ENCODE measurements at places on chromosomes 7 and 10. TPM values are rescaled to one million over a fixed set of nuclear protein-coding genes. Genes with fewer than 3 reads are reported as not detected.

DNA sequence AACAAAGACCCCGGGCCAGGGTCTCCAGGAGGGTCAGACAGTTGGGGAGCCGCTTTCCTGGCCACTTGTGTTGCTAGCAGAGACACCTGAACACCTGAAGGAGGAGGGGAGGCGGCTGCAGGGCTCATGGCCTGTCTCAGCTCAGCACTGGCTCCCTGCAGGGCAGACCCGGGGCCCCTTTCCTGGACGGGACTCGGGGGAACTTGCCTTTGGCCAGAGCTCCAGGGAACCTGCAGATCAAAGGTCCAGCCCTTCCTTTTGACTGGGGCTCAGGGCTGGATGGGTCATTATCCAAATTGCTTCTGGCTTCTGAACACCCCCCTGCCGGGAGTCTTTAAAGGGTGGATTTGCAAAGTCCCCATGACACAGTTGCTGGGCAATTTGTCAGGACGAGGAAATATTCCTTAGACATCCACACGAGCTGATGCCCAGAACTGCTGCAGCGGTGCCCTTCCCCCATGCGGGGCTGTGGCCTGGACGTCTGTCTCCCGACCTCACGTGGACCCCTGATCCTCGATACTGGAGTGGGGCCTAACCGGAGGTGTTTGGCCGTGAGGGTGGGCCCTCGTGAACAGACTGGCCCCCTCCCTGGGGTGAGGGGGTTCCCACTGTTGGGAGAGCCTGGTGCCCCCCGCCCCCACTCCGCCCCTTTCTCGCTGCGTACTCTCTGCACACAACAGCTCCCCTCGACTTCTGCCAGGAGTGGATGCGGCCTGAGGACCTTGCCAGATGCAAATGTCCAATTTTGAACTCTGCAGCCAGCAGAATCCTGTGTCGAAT, 194.3 kb downstream of the ELFN1 start:
- DNase-seq: no peak

DNA sequence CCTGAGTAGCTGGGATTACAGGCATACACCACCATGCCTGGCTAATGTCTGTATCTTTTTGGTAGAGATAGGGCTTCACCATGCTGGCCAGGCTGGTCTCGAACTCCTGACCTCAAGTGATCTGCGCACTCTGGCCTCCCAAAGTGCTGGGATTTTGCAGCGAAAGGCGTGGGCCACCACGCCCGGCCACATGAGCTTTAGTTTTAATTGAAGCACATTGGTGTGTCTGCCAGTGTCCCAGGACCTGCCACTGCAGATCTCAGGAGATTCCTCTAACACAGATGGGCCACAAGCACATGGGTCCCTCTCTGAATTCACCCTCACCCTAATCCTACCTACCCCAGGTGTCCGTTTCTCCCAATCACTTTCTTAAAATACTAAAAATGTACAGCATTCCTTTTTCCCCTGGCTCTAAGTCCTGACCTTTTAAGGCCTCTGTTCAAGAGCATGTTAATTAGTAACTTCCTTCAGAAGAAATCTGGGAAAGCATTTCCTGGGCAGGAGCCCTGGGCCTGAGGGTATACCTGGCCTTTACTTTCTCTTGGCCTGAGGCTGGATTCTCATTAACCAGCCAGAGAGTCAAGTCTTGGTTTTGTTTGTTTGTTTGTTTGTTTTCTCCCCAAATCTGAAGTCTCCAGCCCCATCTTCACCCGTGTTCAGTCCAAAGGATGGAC, 82.6 kb downstream of the PRPF18 start:
- no peak for DNase-seq

DNA sequence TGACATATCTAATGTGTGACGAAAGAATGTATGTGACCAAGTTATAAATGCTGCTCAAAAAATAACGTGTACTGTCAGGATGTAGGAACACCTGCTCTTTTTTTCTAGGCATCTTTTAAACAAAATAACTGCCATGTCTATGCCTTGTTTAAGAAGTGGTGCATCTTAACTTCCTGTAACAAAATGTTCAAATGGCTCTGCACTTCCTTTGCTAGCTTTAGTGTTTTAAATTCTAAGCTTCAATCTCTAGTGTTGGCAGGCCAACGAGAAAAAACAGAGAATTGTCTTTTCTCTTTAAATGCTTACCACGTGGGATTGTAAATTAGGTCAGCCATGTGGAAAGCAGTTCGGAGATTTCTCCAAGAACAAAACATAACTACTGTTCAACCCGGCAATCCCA, 14.6 kb upstream of the PDSS1 start:
- DNase-seq: no peak

DNA sequence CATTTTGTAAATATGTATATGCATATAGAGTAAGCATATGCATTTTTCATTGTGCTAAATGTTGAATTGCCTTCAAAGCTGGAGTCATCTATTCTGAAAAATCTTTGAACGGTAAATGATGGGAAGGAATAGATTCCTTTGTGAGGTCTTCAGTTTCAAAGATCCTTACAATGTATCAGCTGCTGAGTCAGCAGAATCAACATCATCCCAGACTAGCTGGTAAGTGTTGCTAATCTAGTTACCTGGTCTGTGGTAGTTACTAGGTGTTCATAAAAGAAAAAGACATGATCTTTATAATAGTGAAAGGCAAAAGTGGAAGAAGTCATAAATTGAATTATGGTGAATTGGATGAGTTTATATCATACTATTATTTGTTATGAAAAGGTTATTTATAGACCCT, 10.6 kb upstream of the STAM start:
- no peak for DNase-seq

GRCh38 chr10:1434202-1434601, 303.1 kb downstream of the ADARB2 start:
- DNase-seq: no peak

DNA sequence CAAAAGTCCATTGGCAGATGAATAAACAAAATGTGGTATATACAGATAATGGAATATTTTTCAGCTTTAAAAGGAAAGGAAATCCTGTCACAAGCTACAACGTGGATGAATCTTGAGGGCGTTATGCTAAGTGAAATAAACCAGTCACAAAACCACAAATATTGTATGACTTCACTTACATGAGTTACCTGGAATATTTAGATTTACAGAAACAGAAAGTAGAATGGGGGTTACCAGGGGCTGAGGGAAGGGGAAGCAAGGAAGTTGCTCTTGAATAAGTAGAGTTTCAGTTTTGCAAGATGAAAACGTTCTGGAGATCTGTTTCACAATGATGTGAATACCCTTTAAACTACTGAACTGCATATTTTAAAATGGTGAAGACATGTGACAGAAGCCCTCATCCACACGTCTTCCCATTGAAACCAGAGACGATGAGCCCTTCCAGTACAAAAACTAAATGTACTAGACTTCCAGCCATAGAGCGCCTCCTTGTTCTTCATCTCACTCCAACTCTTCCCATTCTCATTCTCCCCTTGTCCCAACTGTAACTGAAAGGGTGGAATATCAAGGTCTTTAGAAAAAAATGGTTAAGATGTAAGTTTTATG, 62.4 kb downstream of the MICU1 start:
- no peak for DNase-seq

- no peak for DNase-seq
Observed at GRCh38 chr10:4202938-4203337, 417.9 kb upstream of the KLF6 start.

DNA sequence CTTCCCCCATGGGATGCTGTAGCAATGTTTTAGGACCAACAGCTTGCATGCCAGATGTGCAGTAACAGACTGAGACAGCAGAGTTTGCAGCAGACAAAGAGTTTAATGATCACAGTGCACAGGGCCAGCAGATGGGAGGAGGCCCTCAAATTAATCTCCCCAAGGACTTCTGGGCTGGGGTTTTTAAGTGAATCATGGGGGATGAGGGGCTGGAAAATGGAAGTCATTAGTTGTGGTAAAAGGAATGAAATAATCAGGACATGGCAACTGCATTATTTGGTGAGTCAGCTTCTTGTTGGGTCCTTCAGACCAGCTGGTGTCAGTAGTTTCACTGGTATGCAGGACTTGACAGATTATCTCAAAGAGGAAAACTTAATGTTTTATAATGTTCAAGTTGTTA, 12.6 kb upstream of the NRBF2 start:
- DNase-seq: no peak

- no peak for DNase-seq
Observed at GRCh38 chr7:157431951-157432540, 95.2 kb downstream of the DNAJB6 start.

GRCh38 chr7:106863274-106863997, 1.6 kb upstream of the PIK3CG start:
- DNase-seq: no peak

DNA sequence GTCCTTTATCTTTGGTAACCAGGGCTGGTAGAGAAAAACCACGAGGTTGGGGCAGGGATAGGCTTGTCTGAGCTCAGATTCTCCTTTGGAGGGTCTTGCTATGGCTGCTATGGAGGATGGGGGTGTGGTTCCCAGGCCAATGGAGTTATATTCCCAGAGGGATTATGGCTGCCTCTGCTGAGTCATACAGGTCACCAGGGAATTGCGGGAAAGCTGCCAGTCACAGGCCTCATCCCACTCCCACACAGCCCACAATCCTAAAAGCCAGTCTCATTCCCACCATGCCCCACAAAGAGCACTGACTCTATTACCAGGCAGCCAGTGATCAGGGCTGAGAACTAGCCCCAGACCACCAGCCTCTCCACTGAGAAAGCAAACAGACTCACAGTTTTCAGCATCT, 316.6 kb upstream of the TMEM229A start:
- DNase-seq: no peak

GRCh38 chr10:107718864-107719263, 554.4 kb upstream of the SORCS1 start:
- no peak for DNase-seq

- no peak for DNase-seq
Observed at GRCh38 chr10:4212111-4212630, 427.2 kb upstream of the KLF6 start.

GRCh38 chr7:44134943-44135628, 6.0 kb downstream of the MYL7 start:
- DNase-seq: peak; percentile 62

GRCh38 chr7:84202855-84203254, 8.3 kb upstream of the SEMA3A start:
- no peak for DNase-seq

DNA sequence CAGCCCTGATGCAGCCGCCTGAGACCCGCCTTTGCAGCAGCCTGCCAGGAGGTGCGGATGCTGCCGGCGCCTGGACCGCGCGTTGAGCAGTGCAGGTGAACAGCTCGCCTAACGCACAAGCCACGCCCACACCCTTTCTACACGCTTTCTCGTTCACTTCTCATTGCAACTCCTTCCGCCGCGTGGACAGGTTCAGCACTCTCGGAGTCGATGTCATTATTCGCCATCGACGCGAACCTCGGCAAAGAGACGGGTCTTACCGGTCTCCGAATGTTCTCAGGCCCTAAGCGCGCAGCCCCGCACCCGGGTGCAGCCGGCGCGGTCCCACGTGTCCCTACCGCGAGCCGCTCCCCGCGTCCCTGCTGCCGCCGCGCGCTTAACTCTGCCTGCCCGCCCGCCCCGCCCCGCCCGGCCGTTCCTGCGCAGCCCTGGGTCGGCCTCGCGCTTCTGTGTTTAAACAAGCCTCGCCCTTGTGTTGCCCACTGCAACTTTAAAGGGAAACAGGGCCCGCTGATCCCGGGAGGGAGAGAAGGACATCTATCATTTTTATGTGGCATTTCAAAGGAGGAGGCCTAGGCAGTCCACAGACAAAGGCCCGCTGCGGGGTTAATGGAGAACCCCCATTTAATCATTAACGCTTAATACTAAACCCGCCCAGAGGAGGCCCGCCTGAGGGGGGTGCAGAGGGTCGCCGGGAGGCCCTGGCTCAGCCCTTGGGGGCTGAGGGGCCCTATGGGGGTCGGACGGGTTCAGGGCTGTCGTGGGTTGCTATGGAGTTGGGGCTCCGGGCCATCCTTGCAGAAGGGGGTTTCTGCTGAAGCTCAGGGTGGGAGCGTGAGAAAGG, 128.5 kb downstream of the WDR11 start:
- peak; percentile 93 for DNase-seq

DNA sequence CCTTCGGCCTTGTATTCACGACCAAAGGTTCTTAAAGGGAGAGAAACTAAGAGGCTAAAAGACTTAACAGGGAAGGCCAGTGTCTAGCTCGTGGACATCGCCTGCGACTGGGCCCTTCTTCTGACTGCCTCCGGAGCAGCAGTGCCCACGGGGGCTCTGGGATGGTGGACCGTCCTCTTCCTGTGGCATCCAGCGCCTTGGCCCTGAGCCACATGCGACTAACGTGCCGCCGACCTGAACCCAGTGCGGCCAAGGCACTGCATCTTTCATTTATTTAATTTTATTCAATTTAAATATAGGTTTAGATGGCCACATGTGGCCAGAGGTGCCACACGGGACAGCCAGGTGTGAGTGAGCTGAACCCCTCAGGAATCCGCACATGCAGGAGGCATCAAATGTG, 451.7 kb downstream of the PTPRN2 start:
- no peak for DNase-seq

DNA sequence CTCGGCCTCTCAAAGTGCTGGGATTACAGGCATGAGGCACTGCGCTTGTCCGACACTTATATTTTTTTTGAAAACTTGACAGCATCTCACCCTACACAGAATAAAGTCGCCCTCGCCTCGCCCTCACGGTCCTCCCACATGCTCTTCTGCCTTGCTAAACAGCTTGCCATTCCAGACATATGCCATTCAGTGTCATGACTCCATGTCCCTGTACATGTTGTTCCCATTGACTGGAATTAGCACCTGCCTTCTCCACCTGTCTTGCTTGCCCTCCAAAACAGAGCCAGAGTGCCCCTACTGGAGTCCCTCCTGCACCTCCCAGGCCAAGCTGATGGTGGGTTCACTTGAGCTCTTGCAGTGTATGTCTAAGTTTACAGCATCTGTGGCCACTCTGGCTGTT, 6.2 kb downstream of the NIPSNAP2 start:
- no peak for DNase-seq

DNA sequence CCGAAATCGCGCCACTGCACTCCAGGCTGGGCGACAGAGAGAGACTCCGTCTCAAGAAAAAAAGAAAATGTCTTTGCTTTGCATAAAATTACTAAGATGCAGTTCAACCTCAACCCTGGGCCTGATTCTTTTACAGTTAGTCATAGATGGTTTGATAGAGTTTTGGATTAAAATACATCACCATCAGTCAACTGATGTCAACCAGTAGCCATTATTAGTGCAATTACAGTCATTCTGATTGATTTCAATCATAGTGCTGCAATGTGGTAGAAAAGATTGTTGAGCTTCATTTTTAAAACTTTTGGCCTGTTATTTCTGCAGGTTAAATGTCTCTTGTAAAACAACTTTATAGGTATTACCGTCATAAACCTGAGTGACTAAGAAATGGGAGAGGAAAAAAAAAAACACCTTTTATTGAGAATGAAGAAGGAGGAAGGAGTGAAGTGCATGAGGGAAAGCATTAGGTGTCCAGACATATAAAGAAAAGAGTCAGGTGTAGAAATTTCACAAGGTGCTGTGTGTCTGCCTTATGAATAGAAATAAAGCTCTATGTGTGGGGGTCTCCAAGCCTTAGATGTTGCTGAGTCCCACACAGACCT, 150.6 kb downstream of the TRIL start:
- no peak for DNase-seq

- DNase-seq: no peak
Observed at GRCh38 chr10:127486355-127486754, 62.8 kb upstream of the NPS start.

GRCh38 chr7:29878081-29878688, 71.9 kb downstream of the WIPF3 start:
- peak; percentile 88 for DNase-seq

- DNase-seq: no peak
Observed at GRCh38 chr10:98405422-98405821, 9.6 kb downstream of the PYROXD2 start.

Gene RBM28
- total RNA-seq: 34.0 TPM

Gene CADPS2
- 36.7 TPM for total RNA-seq

Gene GPR146
- 3.9 TPM for total RNA-seq

Gene RNF148
- 0.99 TPM for total RNA-seq

Gene CNTNAP2
- 41.3 TPM for total RNA-seq

Gene ASZ1
- total RNA-seq: not detected
